Activated CD8-positive, alpha-beta memory T cell treated with anti-CD3 and anti-CD28 coated beads, Interleukin-2, amount 10 ng/mL, durations not matched to agents 7 days and 5 days (primary cell): ENCODE measurements at places on chromosomes 16 and 17. TPM values are rescaled to one million over a fixed set of nuclear protein-coding genes. Genes with fewer than 3 reads are reported as not detected.

Gene TAT
- total RNA-seq: not detected

Gene FOXN1
- not detected for total RNA-seq

Gene SGCA
- total RNA-seq: 0.23 TPM

Gene ARL5C
- not detected for total RNA-seq

Gene SRP68
- 116 TPM for total RNA-seq

Gene CLEC10A
- not detected for total RNA-seq

Gene HCRT
- not detected for total RNA-seq

Gene TBC1D3C
- total RNA-seq: not detected

Gene PLA2G10
- total RNA-seq: not detected

Gene RNF112
- total RNA-seq: 0.20 TPM

Gene CD300E
- total RNA-seq: not detected

Gene CX3CL1
- not detected for total RNA-seq

DNA sequence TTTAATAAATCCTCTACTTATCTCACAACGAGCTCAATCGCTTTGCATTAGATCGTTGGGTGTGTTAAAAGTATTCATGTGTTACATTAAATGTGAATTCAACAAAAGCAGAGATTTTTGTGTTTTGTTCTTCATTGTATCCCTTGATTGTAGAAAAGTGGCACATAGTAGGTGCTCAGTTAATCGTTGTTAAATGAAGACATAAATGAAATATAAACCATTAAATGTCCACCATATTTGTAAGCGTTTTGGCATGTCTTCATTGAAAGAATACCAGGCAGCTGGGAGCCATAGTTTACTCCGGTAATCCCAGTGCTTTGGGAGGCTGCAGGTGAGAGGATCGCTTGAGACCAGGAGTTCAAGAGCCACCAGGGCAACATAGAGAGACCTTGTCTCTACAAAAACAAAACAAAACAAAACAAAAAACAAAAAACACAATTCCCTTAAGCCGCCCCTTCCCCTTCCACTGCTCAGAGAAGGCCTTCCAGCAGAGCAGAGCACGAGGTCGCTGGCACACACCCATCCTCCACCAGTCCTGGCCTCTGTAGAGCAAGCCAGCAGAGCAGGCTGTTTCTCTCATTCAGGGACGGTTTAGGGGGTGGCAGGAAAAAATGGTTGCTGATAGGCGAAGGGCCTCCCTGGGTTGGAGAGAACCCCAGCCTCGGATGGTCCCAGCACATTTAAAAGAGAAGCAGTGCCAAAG is 673 bp upstream of the CHD9 start:
- DNase-seq: peak; percentile 63

DNA sequence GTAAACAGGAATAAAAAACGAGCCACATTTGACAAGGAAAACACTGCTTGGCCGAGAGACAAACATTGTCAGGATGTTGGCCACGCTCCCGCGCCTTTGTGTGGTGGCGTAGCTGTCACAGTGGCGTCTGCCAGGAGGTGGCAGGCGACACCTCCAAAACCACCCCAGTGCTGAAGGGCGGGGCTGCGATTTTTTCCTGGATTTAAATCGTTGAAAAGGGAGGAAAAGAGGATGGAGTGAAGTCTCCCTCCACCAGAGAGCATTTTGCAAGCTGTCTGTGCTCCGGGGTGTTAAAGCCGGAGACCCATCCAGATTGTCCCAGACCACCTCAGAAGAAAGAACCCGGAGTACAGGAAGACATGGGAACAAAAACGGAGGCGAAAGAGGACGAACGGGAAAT is 12.7 kb downstream of the MRM3 start:
- DNase-seq: peak; percentile 54

DNA sequence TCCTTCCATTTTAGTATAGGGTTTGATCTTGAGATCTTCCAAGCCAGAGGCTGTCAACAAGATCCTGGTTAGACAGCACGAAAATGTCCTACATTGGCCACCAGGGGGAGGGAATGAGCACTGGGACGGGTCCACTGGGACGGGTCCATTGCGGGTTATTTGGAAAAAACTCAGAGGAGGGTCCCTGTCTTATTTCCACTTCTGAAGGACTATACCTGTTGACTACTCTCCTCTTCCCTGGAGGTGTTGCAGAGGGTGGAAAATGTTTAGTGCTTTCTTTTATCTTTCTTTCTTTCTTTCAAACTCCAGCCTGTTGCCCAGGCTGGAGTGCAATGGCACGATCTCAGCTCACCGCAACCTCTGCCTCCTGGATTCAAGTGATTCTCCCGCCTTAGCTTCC is 2.5 kb downstream of the TTLL6 start:
- DNase-seq: peak; percentile 73

GRCh38 chr16:56351481-56351880 is 73.9 kb downstream of the AMFR start:
- DNase-seq: no peak

GRCh38 chr17:60874772-60875171 is 197.1 kb downstream of the BCAS3 start:
- no peak for DNase-seq

DNA sequence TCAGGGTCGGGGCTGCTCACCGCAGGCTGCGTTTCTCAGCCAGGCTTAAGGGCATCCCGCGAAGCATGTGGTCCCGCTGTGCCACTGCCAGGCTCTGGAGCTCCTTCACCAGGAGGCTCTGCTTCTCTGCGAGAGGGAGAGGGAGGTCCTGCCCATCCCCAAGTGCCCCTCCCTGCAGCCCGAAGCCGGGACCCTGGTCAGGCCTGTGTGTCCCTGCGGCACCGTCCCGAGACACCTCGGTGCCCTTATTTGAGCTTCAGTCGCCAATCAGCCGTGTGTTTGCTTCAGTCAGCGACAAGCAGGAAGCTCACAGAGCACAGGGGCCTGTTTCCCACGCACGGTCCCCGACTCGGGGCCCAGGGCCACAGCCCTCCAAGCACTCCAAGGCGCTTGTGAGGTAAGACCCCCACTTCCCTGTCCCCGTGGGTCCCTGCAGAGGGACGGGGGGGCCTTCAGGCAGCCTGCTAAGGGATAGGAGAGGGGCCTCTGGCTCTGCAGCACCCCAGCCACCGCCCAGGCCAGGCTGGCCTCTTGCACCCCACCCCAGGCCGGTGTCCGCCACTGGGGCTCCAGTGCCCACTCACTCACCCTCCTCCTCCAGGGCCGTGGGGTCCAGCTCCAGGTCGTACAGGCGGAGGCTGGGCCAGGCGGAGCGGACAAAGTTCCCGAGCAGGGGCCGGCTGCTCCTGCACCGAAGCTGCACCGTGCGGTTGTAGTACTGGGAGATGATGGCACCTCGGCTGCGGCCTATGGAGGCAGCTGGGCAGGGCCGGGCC is 3.2 kb downstream of the TMC6 start:
- peak; percentile 68 for DNase-seq

DNA sequence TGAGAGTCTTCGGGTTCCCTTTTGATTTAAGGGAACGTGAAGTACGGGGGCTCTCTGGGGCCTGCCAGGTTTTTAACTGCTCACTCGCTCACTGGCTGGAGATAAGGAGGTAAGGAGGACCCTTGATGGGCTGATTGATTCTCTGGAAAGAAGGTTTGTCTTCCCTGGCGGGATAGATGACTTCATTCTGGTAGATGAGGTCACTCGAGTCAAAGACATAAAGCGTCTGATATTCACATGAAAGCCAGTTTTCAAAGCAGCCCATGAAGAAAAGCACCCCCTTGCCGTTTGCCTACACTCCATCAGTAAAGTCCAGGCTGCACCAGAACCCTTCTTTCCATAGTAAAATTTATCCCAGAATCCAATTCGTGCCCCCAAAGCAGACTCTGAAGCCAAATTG is 233.7 kb upstream of the IRX5 start:
- DNase-seq: no peak

GRCh38 chr17:17201907-17202306 is 4.2 kb downstream of the PLD6 start:
- no peak for DNase-seq

GRCh38 chr17:50839591-50840310 is 4.4 kb downstream of the WFIKKN2 start:
- DNase-seq: no peak

DNA sequence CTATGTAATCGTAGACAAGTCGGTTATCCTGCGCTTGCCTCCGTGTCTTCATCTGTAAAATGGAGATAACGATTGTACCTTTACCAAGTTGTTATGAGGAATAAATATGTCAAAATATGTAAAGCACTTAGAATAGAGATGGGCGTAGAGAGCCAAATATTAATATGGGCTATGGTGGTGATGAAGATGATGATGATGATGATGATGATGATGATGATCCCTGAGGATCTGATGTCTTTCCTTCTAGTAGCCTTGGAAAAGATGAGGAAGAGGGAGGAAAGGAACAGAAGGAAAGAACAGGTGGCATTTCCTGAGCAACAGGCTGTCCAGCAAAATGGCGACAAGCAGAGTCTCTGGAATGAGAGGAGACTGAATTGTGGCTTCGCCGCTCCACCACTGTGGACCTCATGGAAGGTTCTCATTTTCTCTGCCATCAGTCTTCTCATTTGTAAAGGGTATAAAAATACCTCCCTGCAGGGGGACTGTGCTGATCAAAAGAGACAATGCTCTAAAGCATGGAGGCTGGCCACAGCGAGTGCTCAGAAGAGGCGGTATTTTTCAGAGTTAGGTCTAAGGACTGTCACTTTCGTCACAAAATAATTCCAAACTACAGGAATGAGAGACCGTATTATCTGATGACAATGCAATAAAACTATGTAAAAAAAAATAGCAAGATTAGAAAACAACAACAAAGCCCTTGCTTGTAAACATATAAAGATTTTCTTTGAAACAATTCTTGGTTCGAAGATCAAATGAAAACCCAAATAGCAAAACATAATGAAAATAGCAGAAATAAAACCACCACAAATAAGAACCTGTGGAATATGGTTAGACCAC is 17.2 kb upstream of the RCVRN start:
- DNase-seq: no peak

DNA sequence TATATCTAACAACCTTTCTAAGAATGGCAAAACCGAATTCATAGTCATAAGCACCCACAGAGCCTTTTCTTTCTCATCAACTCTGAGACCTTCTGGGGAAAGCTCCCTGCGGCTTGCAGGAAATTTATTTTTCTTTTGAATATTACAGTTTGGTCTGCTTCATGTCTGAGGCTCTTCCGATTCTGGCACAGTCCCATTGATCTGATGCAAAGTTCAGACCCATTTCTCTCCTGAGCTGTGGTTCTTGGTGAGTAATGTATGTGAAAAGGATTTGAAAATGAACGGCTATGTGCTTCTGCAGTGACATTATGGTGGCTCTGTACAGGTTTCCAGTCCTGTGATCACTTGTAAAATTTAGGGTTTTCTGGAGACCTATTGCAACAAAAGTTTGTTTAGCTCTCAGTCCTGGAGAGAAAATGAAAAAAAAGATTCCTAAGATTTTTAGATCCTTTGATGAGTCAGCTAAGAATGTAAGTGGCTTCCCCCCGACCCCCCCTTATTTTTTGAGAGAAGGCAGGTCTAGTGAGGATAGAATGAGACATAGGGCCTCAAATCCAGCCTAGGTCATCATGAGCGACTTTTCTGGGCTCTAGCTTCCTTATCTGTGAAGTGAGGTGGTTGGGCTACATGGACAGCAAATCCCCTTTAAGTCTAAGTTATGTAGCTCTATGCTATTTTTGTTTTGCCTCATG is 4.6 kb downstream of the GAN start:
- no peak for DNase-seq

DNA sequence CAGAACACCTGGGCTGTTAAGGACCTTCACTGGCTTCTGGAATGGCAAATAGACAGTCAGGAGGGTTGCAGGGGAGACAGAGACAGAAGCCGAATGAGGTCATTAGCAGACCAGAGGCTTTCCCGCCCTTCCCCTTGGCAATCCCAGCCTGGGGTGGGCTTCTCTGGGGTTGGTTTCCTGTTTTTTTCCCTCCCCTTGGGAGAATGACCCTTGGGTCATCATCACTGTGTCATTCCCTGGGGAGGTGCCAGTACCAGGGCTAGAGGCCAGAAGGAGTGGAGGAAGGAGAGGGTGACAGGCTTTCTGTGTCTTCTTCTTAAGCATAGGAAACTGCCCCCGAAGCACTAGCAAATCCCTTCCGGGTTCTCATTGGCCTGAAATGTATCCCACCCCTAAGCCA is 42.9 kb upstream of the IL21R start:
- DNase-seq: no peak

GRCh38 chr17:48244121-48244711 is 136.7 kb downstream of the SNX11 start:
- DNase-seq: no peak

- DNase-seq: no peak
Measured at GRCh38 chr16:67594956-67595355, 32.6 kb downstream of the CTCF start.

DNA sequence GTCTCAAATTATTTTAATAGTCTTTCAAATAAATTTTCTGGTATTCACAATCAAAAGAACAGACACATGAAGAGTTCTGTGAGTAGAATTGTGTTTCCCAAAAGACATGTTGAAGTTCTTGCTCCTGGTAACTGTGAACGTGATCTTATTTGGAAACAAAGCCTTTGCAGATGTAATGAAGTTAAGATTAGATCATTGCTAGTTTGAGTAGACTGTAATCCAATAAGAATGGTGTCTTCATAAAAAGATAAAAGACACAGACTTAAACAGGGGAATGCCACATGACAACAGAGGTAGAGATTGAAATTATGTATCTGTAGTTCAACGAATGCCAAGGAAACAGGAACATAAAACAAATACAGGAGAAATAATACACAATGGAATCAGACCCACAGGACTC is 357.4 kb upstream of the CA10 start:
- DNase-seq: no peak

GRCh38 chr16:24414534-24414933 is 124.8 kb upstream of the RBBP6 start:
- DNase-seq: no peak

GRCh38 chr16:90072442-90073105 is 4.6 kb downstream of the PRDM7 start:
- DNase-seq: no peak

DNA sequence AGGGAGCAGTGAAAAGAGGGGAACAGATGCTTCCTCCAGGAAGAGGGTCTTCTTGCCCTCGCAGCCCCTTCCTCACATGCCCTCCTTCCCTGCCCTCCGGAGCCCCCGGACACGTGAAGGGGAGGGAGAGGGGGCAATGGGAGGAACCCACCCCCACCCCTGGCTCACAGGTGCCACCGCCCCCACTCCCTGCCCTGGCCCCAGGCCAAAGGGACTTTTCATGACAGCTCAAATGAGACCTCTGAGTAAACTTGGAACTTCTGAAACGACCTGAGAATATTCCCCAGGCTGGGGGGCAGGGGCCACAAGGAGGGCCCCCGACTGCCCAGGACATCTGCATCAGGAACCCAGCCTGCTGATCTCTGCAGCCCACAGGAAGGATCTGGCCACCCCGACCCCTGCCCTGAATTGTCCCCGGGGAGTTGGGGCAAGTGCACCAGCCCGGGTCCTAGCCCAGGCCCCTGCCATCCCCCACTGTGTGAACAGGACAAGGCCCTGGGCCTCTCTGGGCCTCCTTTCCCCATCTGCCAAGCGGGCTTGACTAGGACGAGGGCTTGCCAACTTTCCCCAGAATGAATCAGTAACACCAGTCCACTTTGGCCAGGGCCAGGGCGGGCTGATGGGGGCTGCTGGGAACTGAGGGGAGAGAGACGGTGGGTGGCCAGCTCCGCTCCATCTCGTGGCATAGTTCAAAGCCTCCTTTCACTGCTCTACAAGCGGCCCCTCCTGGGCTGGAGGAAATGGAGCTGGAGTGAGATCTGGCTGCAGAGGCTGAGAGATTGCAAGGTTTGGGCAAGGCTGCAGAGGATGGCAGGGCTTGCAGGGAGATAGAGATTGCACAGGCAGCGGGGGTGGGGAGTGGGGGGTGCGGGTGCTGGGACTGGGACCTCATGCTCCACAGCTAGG is 3.8 kb downstream of the IL21R start:
- DNase-seq: peak; percentile 71
